RWPE2 (cell line): ENCODE measurements at places on chromosomes 1 and 21.

DNA sequence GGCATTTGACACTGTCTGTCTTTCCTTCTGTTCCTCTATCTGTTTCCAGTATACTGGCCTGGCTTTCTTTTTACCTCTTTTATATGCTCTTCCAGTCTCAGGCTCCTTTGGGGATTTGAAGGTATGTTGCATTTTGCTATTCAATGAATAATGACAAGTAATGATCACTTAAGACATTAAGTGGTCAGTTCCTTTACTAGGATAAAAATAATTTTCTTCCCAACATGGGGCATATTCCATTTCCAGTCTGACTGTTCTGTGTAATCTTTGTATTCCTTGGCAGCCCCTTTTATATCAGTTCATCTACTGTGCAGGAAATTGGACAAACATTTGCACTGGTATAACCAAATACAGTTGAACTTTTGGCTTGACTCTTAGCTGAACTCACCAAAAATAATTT lies 15.6 kb downstream of the METTL18 start:
- no peak for DNase-seq

DNA sequence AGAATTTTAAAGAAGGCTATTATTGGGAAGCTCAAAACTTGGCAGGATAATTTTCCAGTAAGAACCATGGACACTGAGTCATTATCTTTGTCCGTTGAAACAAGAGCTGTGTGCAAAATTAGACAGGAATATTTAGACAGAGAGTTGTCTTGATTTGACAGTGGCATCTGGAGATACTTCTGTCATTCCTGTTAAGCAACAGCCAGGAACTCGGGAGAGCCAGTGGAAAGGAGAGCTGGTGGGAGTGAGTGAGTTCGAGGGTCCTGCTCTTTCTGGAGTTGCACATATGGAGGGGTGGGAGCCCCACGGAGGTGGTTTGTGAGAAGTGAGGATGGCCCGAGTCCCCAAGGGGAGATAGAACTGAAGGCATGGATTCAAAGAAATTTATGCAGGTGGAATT lies 3.1 kb downstream of the COQ8A start:
- DNase-seq, result no peak

GRCh38 chr1:43883321-43883720 lies 50.3 kb upstream of the ARTN start:
- DNase-seq, result no peak

DNA sequence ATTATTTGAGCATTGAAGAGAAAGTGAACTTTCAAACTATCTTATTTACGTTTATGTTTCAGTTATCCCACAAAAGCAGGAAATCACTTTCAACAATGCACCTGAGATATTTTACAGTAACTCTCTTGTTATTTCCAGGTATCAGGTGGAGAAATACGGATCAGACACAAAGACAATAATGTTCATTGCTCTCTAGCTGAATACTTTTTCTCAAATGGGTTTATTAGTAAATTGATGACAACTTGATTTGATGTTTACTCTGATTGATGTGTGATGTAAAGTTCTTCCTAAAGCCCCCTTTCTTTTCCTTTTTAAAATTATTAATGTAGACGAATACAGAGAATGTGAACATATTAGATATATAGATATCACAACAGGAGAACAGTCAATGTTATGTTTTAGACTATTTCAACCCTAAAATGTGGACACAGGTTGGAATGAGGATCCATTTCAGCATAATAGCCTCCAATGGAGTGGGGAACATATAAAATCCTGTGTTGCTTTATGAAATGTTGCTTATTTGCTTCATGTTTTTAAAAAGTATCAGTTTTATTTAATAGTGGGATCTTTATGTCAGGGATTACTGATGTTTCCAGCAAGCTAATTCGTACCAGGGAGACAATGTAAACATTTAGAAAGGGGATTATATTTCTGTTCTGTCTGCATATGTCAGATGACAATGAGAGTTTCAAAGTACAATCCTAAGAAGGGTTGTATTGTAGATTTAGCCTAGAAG lies 1522.3 kb upstream of the TPTE start:
- DNase-seq, result no peak

- DNase-seq, result no peak
These were observed 29.4 kb downstream of the FRRS1 start for GRCh38 chr1:99737016-99737415.
